NCI-H2081 (cell line): ENCODE measurements at places on chromosomes 13 and 19.

- DNase-seq = no peak
These were observed 9.3 kb upstream of the TRPC4 start for GRCh38 chr13:37878921-37879320.

DNA sequence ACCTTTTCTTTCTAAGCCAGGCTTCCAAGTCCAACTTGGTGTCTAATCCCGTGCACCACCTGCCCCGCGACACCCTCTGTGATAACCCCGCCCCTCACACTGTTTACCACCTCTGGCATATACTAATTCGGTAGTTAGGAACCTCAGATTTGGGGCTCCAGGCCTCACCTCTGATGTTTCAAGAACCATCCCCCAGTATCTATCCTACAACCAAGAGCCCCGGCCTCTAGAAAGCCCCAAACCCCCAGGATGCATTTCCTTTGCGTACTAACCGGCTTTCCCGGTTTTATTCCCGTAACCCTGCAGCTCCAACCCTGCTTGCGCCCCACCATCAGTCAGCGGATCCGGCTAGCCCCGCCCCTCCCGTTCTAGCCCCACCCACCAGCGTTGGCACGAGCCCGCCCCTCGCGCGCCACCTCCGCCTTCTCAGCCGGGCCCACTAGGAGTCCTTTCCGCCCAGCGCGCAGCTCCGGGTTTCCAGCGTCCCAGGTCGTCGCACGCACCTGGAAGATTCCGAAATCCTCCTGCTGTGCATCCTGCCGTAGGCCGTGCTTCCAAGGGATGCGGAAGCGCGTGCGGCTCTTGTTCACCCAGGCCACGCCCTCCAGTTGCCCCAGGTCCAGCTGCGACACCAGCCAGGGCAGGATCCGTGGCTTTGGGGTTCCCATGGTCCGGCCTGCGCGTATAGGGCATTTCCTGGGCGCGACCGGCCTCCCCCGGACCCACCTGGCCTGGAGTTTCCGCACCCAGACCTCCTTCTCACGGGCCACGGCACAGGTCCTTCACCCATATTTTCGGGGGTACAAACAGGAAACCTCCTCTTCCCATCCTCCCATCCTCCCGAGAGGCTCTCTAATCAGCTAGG is 1.3 kb downstream of the IRF3 start:
- DNase-seq = peak; percentile 93

DNA sequence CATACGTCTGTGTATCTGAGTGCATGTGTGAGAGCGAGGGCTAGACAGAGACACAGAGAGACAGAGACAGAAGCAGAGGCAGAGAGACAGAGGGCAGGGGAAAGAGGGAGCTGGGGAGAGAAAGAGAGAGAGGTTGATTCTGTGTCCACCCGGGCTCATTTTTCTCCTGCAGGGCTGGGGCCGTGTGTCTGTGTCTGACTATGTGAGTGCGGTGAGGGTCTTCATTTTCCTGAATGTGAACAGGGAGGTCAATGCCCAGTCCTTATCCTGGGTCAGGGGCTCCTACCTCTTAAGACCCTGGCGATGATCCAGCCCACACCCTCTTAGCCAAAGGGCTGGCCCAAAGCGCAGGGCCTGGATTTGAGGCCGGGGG is 17.7 kb downstream of the LRRC4B start:
- no peak for DNase-seq

- DNase-seq = no peak
These were observed 327.0 kb downstream of the KLF5 start for GRCh38 chr13:73385848-73386247.

- no peak for DNase-seq
These were observed 792.0 kb downstream of the UQCRFS1 start for GRCh38 chr19:28420811-28421550.

- DNase-seq = no peak
These were observed 34.1 kb downstream of the SMAD9 start for GRCh38 chr13:36885901-36886300.

- DNase-seq = no peak
These were observed 2.4 kb downstream of the HSPBP1 start for GRCh38 chr19:55277494-55277893.

DNA sequence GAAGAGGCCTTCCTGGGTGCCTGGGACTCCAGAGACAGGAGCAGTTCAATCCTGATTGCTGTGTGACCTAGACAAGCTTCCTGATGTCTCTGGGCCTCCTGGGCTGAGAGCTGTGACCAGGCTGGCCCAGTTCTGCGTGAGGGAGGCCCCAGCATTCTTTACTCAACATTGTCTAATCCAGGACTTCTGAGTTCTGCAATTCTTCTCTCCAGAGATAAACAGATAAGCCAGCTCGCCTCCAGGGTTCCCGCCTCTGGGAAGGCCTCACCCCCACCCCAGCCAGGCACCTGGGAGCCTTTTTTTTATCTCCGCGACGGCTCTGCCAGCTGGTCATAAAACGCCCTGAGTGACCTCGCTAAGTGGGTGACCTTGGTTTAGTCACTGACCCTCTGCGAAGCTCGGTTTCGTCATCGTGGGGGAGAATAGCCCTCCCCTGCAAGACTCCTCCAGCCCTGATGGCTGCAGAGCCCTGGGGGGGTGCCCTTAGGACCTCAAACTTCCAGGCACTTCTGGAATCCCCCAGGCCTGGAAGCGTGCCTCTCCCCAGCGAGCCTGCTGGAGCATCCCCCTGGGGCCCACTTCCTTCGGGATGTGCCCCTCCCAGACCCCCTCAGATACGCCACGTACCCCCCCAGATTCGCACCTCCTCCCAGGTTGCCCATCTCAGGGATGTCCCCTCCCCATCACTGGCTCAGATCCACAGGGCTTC is 1.9 kb downstream of the SULT2B1 start:
- no peak for DNase-seq

DNA sequence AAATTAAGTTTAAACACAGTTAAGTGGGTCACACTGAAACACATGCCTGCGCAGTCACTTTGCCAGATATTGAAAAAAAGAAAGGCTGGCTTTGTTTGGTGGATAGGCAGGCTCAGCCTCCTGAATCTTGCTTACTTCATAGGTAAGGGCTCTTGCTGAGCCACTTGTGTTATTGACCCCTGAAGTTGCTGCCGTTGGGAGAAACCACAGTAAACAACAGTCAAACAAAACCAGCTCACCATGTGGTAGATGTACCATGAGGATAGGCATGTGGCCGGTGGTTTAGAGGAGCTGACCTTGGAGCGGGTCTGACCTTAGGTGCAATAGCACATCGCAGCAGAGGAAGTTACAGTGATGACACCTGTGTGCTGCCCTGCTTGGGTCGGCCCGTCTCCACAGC is 52.2 kb downstream of the SPATA13 start:
- DNase-seq = no peak

GRCh38 chr13:43448605-43449336 is 338.0 kb downstream of the ENOX1 start:
- no peak for DNase-seq

- peak; percentile 37 for DNase-seq
These were observed 204.7 kb downstream of the FGF14 start for GRCh38 chr13:102197193-102197592.

- DNase-seq = no peak
These were observed 1466.9 kb downstream of the UQCRFS1 start for GRCh38 chr19:27745978-27746542.

DNA sequence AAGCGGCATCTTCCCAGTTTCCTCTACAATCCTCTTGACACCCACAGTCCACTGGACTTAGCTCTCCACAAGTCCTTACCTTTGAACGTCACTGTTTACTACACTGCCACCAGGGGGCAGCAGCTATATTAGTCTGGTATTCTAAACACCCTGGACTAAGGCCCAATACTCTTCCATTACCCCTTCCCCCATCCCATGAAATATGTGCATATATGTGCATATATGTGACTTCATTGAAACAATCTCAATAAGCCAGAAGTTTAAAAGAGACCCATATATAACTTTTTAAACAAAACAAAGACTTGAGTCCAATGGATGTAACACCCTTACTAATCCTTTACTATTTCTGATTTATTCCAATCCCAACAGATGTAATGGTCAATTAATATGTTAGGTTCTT is 15.5 kb downstream of the GGACT start:
- peak; percentile 85 for DNase-seq

- no peak for DNase-seq
These were observed 2.7 kb downstream of the LSR start for GRCh38 chr19:35251456-35251855.
